Activated T-helper 1 cell treated with Interleukin-2 at 50 U/mL for 16 hours (primary cell): ENCODE measurements at places on chromosomes 16 and 17.

DNA sequence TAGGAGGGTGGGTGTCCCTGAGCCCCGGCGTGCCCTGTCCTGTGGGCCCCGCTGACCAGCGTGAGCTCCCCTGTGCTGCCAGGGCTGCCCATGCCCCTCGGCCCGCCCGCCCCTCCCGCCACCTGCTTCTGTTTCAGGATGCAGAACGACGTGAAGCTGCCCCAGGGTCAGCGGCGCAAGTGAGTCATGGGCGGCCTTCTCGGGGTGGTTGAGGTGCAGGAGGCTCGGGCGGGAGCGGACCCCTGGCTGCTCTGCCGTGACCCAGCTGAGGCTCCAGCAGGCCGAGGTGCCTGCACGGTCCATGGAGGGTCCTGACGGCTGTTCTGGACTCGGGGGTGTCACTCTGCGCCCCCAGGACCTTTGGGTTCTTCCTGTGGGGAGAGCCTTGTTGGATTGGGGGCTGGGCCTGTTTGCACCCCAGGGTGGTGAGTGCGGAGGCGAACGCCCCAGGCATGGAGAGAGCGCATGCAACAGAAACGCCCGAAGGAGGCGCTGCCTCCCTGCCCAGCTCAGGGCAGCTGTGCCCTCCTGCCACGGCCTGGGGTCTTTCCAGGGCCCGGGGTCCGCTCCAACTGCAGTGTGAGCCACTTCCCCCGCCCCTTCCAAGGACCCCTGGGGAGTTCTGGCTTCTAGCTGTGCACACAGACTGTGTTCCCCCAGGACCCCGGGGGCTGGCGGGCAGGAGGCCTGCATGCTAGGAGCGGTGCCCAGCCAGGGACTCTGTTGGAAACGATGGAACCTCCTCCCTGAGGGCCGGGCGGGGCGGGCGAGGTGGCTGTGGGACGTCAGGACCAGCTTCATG lies 4.0 kb downstream of the SLC25A10 start:
- no peak for DNase-seq

DNA sequence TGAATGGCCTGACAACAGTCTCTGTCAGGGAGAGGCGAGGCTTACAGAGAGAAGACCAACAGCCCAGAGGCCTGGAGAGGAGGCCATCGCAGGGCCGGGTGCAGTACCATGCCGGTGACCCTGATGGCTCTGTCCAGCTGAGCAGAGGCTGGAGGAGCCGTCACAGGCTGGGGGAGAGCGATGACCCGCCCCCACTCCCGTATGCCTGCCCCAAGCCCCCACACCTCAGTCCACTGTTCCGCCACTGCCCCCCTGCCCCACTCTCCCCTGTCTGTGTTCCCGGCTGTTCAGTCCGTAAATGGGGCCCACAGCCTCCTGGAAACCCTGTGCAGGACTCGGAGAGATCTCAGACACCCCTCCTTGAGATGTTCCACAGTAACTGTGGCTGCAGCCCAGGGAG lies 12.8 kb upstream of the FAM83G start:
- DNase-seq = no peak

DNA sequence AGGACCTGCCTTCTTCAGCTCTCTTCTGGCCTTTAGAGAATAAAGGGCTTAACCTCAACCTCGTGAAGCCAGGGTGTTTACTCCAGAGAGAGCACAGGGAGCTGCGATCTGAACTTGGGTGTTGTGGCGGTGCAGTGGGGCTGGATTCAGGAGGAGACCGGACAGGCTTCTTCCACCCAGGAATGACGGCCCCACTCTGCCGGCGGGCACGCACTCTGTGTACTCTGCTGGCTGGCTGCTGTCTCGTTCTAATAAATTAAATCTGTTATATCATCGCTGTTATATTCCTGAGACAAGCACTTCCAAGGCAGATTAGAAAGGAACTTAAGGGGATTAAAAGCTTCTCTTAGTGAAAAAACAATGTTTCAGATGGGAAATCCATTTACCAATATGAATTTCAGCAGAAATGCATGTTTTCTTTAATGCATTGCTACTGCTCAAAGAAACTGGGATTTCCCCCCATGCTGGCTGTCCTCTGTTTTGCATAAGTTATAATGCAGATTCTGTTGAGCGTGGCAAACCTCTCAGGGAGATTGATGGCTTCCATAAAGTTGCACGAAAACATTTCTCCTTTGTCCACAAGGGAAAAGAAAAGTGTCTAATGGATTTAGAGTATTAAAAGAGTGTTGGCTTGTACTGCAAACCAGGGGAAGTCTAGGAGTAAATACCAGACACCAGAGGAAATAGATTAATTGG lies 168.6 kb upstream of the IRX3 start:
- no peak for DNase-seq

GRCh38 chr16:88023786-88024185 lies 72.6 kb downstream of the BANP start:
- DNase-seq = no peak

GRCh38 chr16:87196231-87196630 lies 121.0 kb downstream of the C16orf95 start:
- no peak for DNase-seq

DNA sequence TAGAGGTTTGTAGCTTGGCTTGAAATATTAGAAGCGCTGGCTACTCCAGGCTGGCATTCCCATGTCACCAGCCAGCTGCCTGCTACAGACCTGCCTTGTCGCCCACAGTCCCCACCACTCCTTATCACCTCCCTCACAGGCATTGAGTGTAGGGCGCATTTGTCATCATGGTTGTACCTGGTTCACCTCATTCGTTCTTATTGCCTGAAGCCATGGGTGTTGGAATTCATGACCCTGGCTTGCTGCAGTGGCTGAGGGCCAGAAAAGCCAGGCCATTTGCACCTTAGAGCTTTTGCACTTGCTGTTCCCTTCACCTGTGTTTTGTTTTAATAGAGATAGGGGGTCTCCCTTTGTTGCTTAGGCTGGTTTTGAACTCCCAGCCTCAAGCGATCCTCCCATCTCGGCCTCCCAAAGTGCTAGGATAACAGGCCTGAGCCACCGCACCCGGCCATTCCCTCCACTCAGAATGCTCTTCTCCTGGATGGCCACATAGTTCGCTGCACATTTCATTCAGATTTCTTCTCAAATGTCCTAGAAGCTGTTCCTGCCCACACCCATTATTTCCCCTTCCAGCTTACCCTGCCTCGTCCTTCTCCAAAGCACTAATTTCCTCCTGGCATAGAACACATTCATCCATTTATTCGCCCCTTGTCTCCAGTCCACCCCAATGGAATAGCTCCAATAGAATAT lies 97.6 kb downstream of the C16orf78 start:
- DNase-seq = no peak

- DNase-seq = no peak
Observed at GRCh38 chr17:66713533-66714042, 121.3 kb upstream of the CACNG5 start.

DNA sequence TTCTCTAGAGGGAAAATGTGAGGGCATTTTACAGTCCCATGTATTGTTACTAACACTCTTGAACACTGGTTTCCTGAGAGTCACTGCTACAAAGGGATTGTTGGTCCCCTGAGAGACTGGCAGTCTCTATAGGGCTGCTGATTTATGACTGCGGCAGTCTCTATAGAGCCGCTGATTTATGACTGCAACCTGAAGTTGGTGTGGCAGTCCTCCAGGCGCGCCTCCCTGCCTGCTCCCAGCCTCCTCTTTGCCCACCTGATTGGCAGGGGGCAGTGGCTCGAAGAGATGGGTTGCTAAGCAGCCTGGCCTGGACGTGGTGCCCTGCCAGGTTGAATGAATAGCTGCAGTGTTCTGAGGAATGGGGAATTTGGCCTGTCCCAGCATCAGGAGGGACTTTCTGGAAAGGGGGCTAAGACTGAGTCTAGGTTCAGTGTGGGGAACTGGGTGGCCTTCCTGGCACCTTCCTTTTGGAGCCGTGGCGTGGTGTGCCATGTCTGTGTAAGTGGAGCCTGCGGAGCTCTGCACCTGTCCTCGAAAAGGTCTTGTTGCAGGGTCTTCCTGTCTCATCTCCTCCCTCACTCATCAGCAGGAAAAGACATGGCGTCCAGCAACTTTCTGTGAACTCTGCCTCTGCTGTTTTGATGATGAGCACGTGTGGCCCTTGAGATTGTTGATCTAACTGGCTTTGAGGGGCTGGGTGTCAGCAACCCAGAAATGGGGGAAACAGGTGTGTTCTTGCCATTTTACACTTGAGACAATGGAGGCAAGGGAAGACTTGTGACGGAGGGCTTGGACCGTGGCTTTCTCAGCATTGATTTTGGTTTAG lies 24.9 kb downstream of the SAP30BP start:
- DNase-seq = no peak

DNA sequence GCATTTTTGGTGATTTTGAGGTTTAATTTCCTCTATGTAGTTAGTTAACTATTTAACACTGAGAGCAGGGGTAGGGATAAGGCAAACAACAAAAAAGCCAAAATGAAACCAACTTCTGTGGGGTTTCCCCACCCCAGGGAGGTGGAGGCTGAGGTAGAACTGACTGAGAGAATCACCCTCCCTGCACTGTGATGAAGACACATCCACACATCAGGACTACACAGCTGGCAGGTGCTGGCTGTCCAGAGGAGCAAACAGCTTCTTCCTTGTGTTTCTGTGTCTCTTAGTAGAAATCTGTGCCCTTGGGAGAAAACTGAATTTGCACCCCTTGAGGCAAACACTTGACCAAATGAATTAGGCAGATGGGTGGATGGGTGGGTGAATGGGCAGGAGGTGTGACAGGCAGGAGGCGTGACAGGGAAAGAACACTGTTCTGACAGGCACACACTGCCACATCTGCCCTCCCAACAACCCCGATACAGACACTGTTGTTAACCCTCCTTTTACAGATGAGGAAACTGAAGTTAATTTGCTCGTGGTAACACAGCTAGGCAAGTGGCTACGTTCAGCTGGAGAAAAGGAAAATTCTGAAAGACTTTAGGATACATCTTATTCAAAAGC lies 62.9 kb upstream of the AMZ2 start:
- no peak for DNase-seq

- no peak for DNase-seq
Observed at GRCh38 chr16:47072158-47072557, 71.6 kb downstream of the NETO2 start.
